ENCODE measurements at places on chromosomes 3 and 15.
A peak's percentile ranks its signal among the peaks of the same experiment; 100 is the strongest.

DNA sequence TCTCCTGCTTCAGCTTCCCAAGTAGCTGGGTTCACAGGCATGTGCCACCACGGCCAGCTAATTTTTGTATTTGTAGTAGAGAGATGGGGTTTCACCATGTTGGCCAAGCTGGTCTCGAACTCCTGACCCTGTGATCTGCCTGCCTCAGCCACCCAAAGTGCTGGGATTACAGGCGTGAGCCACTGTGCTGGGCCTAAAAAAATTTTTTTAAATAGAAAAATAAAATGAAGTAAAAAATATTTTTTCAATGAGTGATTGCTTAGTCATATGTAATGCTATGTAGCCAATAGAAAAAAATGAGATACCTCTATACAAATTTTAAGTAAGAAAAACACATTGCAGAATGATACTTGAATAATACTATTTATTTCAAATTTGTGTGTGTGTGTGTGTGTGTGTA lies 27.9 kb upstream of the SLC30A4 start:
- DNase-seq, result no peak

GRCh38 chr3:71247958-71248335 lies 335.6 kb downstream of the FOXP1 start:
- DNase-seq, result no peak

DNA sequence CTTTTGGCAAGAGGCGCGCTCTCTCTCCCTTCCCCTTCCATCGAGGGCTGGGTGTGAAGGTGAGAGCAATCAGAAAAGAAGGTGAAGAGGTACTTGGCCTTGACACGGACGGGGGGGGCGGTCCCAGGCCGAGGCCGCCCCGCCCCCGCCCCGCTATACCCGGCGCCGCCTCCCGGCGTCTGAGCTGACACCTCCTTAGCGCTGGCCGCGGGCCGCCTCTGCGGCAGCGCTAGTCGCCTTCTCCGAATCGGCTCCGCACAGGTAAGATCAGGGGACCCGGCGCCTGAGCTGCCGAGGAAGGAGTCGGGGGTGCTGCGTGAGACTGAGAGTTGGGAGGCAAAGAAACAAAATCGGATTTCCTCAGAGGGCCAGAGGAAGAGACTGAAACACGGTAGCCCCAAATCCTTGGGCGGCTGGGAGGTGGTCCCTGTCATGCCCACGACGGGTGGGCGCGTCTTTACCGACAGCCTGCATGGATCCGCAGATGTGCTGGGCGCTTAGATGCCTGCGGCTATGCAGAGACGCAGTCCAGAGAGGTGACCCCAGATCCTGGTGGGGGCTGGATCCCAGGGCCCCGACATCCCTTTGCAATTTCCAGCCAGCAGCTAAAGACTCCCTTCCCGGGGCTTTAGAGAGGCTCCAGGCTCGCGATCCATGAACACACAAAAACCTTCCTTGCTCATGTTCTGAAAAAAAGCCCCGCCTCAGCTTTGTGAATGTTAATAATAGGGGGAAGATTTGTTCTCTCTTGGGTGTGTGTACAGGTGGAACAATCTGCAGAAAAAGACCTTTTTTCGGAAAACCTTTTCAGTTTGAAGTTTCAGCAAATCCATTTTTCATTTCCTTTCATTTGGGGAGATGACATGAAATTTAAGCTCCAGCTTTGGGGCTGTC lies at the start of gene ENTPD3:
Gene ENTPD3, plus strand, starts transcription at position 184 of the 894 bp plus-strand sequence. CDS start 874 bp downstream, outside the sequence.
- DNase-seq, result peak; percentile 1

GRCh38 chr15:53126144-53126543 lies 336.0 kb upstream of the ONECUT1 start:
- no peak for DNase-seq

GRCh38 chr15:72722071-72722696 lies 36.2 kb downstream of the BBS4 start:
- peak; percentile 25 for DNase-seq

Data from NCI-H2227 treated with DMSO at 0.1 percent for 48 hours (cell line).